ENCODE measurements at places on chromosomes 7 and 10.

GRCh38 chr7:94206295-94206694 lies 188.4 kb upstream of the COL1A2 start:
- DNase-seq: no peak

DNA sequence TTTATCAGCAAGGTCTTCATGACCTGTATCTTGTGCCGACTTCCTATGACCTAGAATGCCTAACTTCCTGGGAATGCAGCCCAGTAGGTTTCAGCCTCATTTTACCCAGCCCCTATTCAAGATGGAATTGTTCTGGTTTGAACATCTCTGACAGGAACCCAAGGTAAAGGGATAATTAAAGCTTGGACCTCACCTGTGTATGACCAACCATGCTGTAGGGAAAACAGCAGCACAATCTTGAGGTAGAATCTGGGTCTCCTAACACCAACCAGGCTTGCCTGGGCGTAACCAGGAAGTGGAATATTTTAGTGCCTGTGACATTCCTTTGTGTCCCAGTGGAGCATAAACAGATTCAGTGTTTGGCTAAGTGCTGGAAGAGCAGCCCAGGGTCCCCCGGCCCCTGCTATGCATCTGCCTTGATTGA lies 94.1 kb downstream of the PFKFB3 start:
- DNase-seq: no peak

DNA sequence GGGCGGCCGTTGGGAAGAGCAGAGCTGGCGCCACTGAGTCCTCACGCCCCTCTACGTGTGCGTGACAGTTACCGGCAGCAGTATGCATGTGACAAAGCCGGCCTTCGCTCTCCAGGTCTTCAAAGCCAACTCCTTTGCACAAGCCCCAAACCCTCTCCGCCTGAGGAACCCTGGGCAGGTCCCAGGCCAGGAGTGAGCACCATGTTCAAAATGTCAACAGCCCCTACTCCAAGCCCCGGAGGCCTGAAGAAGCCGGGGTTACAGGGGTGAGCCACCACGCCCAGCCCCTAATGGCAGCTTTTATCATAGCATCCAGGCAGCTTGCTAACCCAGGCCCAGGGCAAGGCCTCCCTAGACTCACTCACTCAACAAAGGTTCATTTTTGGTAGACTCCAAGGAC lies 70.8 kb downstream of the OAT start:
- DNase-seq: no peak

DNA sequence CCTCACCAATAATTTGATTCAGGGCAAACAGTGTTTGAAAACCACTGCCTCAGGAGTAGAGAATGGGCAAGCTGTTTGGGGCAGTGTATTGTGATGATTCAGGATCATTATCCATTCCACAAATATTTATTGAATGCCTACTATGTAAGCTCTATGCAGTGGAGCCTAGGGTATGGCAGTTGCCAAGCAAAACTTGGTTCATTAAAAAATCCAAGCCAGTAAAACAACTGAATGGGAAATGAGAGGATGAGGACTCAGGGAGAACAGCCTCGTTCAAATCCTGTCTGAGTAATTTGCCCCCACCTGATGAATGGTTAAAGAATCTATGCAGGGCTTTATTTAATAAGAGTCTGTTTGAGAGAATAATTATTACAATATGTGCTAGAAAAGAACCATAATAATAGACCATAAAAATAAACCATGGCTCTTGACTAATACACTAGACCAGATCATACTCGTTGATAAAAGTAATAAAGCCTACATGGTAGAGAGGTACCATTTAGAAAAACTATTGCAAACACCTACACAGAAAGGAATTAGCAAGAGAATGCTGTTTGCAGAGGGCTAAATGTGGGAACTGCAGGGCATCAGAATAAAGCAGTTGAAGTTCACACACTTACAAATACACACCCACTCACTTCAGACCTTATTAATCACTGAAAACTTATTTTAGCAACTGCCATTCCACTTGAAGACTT lies 71.7 kb downstream of the CREB5 start:
- DNase-seq: no peak

DNA sequence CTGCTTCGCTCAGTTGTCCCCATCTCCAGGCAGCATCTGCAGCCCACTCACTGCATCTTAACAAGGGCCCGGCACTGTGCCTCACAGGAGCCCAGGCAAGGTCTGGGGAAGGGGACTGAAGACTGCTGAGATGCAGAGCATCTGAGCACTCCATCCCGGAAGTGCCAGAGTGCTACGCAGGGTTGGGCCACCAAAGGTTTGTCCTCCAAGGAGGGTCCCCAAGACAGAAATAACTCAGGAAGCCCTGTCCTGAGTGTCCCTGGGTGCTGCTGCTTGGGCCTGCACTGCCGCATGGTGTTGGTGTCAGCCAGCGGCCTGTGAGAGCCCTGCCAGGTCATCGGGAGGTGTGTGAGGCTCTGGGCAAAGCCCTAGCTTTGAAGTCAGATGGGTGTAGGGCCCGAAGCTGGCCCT lies 288.2 kb upstream of the ZMIZ1 start:
- no peak for DNase-seq

GRCh38 chr10:118832241-118832651 lies 77.5 kb upstream of the CACUL1 start:
- DNase-seq: no peak

DNA sequence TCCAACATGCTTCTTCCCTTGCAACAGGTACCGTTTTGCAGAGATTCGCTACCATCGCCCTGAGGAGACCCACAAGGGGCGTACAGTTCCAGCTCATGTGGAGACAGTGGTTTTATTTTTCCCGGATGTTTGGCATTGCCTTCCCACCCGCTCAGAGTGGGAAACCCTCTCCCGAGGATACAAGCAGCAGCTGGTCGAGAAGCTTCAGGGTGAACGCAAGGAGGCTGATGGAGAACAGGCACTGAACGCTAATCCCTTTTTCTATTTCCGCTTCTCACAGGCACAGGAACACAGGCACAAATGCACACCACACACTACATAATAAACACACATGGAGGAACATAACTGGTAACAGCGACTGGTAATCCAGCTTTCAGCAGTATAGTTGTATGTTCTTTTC lies 35.2 kb downstream of the CCAR1 start:
- DNase-seq: no peak

GRCh38 chr10:85611746-85612377 lies 754.7 kb downstream of the GRID1 start:
- no peak for DNase-seq

- DNase-seq: no peak
Observed at GRCh38 chr7:135910393-135911036, 66.6 kb downstream of the MTPN start.

Data from SHP77 (cell line).